ENCODE measurements at places on chromosomes 5 and 9.
A peak's percentile ranks its signal among the peaks of the same experiment; 100 is the strongest.

GRCh38 chr9:4144869-4145268, 155.0 kb downstream of the GLIS3 start:
- DNase-seq = no peak

DNA sequence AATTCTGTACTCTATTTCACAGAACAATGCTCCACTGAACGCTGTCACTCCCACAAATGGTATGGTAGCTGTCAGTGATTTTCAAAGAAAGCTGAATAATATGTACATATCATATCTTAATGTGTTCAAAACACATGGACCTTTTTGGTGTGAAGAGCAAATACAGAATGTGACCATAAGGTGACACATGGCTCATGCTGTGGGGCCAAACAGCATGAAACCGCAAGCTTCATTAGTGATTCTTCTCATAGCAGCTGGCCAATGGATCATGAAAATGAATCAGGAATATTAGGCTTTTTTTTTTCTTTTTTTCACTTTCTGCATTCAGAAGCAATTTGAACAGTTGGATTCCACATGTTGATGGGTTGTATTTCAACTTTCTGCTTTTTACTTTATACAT, 54.9 kb upstream of the CDH9 start:
- no peak for DNase-seq

DNA sequence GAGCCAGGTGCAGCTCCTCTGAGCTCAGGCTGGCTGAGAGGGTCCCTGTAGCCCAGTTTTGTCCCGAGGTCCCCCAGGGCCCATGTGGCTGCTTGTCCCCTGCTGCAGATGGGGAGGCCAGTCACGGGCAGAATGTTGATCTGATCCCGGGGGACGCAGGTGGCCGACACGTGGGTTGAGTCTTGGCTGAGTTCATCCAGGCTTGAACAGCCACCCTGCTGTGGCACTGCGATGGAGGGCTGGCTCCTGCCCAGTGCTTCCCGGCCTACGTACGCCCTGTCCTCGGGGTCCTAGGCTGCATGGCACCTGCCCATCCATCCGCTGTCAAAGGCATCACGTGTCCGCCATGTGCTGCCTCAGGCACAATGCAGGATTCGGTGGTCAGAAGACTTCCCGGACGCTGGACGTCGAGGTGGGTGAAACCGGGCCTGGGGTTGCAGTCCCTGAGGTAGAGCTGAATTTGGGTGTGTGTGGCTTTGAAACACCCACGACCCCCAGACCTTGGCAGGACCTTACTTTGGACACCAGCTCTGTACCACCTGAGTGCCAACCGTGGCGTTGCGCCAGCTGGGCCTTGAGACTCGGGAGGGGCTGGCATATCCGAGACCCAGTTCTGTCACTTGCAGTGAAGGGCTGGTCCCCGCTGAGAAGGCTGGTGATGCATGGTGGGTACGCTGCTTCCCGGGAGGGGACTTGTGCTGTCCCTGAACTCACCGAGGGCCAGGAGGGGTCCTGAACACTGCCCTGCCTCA, 22.3 kb downstream of the RXRA start:
- no peak for DNase-seq

GRCh38 chr9:211036-211435, 3.6 kb upstream of the DOCK8 start:
- DNase-seq = no peak

GRCh38 chr5:125974679-125975078, 448.5 kb upstream of the GRAMD2B start:
- DNase-seq = no peak

GRCh38 chr5:63121471-63121870, 542.9 kb downstream of the LRRC70 start:
- no peak for DNase-seq

DNA sequence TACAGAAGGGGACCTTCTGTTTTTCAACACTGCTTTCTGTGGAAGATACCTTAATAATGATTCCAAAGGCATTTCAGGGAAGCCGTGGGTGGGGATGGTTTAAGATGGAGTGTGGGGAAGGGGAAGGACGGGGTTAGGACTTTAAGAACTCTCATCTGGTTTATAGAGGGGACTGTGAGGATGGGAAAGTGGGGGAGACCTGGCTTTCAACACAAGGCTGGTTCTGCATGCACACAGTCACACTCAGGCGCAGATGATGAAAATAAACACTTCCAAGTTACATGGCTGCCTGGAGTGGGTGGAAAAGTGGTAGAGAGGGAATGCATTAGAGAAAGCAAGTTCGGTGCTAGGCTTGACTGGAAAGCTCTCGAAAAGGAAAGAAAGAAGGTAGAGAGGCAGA, 4.9 kb downstream of the MSANTD3 start:
- no peak for DNase-seq

GRCh38 chr5:8756498-8757084, 789.3 kb downstream of the SEMA5A start:
- peak; percentile 58 for DNase-seq

- no peak for DNase-seq
Observed at GRCh38 chr5:87048156-87048555, 219.5 kb upstream of the RASA1 start.

DNA sequence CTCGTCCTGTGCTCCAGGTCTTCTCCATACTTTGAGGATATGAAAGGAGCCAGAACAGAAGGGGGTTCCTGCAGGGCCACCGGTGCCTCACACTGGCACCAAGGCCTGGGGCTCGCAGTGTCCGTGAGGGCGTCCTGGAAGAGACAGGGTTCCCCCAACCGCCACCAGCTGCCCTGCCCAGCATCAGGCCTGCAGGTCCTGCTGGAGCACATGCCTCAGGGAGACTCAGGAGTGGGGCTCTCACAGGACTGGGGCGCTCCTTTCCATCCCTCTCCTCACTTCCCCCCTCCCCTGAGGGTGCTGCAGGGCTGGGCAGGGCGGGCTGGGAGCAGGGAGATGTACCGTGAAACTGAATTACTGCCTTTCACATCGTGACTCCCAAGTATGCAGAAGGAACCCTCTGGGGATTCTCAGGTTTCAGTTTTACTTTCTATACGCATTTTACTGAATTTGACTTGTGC, 31.7 kb downstream of the CEP72 start:
- no peak for DNase-seq

GRCh38 chr9:101495810-101496209, 37.8 kb upstream of the RNF20 start:
- no peak for DNase-seq

DNA sequence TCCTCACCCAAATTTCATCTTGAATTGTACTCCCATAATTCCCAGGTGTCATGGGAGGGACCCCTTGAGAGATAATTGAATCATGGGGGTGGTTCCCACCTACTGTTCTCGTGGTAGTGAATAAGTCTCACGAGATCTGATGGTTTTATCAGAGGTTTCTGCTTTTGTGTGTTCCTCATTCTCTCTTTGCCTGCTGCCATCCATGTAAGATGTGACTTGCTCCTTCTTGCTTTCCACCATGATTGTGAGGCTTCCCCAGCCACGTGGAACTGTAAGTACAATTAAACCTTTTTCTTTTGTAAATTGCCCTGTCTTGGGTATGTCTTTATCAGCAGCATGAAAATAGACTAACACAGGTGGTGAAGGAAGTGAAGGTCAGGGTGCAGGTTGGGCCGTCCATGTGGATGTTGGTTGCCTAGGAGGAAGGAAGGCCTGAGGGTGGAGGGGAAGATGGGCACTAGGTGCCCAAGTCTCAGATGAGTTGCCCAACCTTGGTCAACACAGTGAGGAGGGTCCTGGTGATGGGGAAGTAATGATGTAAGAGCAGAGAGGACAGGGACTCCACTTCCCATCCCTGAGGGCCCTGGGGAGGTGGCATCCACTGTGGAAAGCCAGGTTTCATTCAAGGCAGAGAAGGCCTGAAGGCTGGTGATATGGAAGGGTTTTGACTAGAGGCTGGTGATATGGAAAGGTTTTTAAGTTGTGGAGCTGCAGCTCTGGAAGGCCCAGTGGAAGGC, 92.6 kb downstream of the HSPA4 start:
- DNase-seq = no peak

- no peak for DNase-seq
Observed at GRCh38 chr5:169083394-169084018, 217.4 kb downstream of the SLIT3 start.

GRCh38 chr5:65010841-65011240, 242.1 kb downstream of the CWC27 start:
- no peak for DNase-seq

DNA sequence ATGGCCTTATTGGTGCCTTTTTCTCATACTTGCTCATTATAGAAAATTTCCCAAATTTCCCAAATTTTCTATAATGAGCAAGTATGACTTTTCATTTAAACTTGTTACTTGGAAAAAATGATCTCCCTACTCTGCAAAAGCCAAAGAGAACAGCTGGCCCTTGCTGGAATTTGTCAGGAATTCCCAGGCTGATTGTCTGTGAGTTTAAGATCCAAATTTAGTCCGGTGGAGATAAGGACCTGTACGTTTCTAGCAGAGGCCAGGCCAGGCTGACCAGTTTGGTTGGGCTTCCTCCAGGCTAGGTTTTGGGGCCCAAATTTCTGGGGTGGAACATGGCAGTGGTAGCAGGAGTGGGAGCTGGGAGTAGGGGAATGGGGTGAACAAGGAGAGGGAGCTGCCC, 51.9 kb downstream of the NEURL1B start:
- no peak for DNase-seq

DNA sequence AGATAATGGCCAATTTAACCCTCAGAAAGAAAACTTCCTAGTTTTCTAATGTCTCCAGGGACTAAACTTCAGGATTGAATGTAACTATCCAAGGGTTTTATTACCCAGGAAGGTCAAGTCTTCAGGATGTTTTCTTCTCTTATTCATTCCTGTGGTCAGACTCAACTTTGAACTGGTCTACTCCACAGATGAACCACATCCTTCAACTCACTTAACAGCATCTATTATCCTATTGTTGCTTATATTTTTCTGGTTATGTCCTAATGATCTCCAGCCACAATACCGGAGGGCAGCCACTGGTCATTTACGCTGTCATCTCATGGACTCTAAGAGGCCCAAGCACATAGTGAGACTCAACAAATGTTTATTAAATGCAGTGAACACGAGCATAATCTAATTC, 47.2 kb upstream of the LIFR start:
- DNase-seq = no peak

DNA sequence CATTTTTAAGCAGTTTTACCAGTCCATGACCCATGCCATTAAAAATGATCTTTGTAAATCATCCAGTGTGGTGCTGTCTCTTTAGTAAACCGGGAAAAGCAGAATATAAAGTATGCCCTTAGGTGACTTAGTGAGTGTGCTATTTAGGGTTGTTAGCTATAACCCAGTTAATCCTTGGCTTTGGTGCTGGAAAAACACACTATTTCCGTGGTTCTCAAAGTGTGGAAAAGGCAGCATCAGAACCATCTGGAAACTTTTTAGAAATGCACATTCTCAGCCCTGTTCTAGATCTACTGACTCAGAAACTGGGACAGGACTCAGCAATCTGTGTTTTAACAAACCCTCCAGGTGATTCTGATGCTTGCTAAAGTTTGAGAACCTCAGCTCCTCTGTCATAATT, 123.6 kb upstream of the ZNF608 start:
- DNase-seq = no peak

DNA sequence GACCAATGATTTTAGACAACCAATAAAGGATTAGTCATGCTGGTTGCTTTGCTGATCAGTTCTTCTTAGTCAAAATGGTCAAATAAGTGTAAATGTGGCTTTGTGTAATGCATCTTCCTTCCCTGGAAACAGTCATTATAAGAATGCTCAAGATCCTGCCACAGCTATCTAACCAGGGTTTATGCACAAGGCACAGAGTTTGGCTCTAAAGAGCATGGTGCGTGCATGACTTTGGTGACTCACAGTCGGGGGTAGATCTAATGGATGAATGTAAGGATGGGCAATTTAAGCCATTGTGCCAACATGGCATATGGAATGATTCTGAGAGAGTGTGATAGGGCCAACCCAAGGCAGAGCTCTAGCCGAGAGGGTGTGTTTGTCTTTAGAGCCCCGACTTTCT, 6.5 kb downstream of the LIX1 start:
- no peak for DNase-seq

DNA sequence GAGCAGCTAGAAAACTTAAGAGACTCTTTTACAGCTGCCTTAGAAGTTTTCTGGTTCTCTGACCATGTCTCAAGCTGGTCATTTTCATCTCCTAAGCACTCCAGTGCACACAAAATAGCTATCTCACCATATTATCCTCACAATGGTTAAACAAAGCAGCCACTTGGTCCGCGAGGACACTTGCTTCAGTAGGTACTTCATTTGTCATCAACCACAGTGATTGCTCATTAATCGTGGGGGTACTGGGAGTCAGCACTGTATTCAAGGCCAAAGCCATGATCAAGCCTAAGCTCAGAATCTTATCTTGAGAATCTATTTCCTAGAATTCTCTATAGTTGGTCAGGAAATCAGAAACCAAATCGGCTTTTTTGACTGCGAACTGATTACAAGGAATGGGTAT, 2.9 kb downstream of the ARL14EPL start:
- no peak for DNase-seq

- DNase-seq = no peak
Observed at GRCh38 chr5:167595196-167595595, 696.2 kb upstream of the WWC1 start.

DNA sequence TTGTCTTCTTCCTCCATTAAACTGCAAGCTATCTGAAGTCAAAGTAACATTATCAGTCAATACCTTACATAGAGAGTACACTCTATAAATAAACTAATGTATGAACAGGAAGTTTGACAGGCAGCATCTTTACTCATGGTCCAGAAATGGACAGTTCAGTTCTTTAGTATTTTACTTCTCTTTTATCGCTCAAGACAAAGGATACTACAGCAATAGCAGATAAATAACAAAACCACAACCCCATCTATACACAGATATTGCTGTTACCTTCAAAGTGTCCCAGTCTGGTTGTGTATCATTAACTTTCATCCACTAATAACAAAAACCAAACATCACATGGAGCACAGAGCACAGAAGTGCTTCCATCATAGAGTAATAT, 46.4 kb downstream of the SEMA5A start:
- no peak for DNase-seq

DNA sequence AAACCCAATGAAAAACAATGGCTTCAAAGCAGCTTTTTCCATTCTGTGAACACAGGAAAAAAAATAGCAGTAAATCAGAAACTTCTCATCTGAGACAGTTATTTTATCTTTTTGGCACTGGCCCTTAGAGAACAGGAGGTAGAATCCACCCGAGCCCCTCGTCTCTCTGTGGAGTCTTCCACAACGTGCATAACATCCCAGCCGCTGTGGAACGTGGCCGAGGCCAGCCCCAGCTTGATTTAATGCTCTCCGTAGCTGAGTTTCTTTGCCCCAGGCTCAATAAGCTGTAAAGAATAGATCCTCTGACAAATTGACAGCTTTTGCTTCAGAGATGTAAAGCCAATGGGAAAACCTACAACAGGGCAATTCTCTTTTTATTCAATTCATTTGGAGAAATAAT, 107.9 kb upstream of the DAP start:
- no peak for DNase-seq
